ENCODE measurements at places on chromosomes 16 and 17.

DNA sequence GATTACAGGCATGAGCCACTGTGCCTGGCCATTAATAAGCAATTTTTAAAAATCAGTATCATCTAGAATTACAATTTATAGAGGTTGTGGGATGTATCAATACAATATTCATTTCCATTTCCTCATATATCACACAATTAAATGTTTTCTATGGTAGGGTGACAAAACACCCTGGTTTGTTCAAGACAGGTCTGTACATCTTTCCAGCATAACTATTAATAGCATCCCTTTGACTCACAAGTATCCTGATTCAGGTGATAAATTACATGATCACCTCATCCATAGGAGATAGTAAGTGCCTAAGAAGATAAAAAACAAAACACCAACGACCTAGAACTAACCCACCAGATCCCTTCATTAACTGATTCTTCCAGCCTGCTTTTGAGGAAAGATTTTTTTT is 13.1 kb downstream of the COIL start:
- no peak for DNase-seq

GRCh38 chr16:14600164-14600563 is 29.9 kb downstream of the PARN start:
- no peak for DNase-seq

GRCh38 chr17:36849871-36850348 is 87.4 kb upstream of the LHX1 start:
- no peak for DNase-seq

DNA sequence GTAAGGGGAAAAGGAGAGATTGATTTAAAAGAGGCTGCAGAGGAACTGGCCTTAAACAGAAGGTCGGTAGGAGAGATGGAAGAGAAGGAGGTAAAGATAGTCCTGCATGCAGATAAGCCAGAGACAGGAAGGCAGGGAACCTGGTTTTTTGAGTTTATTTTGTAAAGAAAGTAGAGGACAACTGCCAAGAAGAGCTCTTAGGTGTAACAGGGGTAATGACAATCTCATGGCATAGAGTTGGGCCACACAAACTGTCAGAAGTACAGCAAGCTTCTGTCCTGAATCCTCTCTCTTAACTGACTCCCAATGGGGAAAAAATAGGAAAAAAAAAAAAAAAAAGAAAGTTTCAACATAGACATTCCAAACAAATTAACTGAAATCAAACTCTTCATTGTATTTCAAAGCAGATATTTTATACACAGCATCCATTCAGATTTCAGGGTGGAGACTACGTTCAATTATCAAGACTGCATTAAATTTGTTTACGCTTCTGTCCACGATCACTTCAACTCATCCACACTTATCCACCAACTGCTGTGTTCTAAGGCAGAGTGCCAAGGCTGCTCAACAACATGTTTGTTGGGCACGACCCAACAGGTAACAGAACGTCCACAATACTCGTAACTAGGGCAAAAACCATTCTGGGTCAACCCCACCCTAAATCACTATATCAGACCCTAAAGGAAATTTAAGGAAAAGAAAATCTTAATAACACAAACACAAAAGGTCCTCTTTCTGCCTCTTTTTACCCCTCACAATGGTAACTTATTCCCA is 34.9 kb downstream of the USP31 start:
- DNase-seq = no peak

- no peak for DNase-seq
Measured at GRCh38 chr16:1613728-1614455, 1.7 kb downstream of the CRAMP1 start.

DNA sequence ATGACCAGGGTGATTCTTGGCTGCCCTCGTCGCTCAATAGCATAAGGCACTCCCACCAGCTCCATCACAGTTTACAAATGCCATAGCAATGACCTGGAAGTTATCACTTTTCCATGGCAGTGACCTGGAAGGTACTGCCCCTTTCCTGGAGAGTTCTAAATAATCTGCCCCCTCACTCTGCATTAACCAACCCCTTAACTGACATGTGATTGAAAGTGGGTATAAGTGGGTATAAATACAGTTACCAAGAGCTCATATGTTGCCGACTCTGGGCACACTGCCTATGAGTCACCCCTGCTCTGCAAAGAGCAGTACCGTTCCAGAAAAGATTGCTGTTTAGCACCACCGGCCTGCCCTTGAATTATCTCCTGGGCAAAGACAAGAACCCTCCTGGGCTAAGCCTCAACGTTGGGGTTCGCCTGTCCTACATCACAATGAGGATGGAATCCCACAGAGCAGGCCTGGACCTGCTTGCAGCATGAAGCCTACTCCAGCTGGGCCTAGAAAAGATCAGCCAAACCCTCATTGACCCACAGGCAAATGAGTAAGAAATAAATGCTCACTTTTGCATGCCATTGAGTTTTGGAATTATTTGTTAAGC is 95.2 kb upstream of the SEC14L1 start:
- no peak for DNase-seq

- no peak for DNase-seq
Measured at GRCh38 chr16:89199241-89200123, 855 bp downstream of the SLC22A31 start.

GRCh38 chr17:55722016-55722736 is 488 bp downstream of the TMEM100 start:
- DNase-seq = no peak

- DNase-seq = no peak
Measured at GRCh38 chr17:31007695-31008373, 37.0 kb downstream of the RNF135 start.

GRCh38 chr17:44223541-44224071 is 4.1 kb upstream of the UBTF start:
- DNase-seq = no peak

- DNase-seq = no peak
Measured at GRCh38 chr16:14464192-14464591, 165.9 kb downstream of the PARN start.

DNA sequence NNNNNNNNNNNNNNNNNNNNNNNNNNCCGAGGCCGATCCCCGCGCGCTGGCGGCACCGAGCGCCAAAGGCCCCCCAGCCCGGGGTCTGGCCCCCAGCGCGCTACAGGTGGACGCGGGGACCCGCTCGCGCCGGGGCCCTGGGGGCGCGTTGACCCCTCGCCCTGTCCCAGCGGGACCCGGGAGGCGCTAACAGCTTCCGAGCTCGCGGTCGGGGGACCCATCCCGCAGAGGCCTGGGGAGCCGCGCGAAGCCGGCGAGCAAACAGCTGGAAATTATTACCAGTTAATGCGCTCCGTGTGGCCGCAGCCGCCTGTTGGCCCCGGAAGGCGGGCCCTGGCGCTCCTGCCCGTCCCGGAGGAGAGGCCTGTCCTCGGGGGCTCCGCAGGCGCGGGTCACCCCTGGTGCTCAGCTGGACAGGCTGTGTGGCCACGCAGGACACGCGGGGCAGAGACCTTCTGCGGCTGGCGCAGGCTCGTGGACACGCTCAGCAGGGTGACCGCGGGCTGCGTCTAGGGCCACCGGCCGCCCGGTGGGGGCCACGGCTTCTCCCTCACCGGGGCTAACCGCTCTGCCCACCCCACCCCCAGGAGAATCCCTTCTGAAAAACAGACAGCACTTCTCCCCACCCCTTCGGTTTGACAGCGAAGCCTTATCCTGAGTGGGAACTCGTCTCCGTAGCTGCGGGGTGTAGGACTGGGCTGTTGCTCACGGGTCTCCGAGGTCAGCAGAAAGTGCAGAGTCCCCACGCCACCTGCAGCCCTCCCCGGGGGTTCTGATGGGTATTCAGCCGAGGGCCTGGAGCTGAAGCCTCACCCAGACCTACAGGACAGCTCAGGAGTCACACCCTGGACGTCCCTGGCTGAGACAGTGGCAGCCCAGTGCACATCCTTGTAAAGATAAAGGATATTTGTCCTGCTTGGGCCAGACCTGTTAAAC is 138.7 kb upstream of the RPH3AL start:
- peak; percentile 42 for DNase-seq

DNA sequence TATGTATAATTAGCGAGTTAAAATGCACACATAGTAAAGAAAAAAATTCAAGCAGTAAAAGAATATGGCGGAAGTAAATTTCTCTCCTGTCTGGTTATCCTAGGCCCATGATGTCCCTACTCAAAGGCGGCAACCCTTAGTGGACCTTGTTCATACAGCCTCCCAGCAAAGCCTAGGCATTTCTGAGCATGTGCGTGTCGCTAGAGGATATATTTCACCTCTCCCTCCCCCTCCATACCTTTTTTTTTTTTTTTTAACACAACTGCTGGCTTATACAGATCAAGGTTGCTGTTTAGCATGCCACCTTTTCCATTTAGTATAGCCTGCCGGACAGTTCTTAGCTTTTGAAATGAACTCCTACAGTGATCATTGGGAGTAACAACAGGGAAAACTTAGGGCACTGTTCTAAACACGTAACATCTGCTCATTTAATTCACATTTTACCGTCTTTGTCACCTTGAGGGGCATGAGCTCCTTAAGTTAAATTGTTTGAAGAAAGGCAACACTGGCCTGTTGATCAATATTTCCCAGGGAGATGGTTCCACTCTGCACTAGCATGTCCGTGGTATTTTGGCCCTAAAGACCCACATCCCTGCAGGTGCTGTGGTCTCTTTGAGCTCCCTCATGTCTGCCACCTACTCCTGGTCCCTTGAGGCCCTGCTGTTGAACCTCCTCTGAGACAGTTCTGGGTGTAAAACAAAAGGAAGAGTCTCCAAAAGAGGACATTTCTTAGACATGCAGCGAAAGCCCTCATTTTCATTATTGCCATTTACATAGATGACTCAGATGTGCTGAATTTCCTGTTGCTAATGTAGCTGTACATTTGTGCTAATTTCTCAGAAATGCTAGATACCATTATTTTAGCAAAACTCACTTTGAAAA is 4.1 kb upstream of the TNFRSF13B start:
- no peak for DNase-seq

- DNase-seq = no peak
Measured at GRCh38 chr16:5008311-5008731, 25.4 kb downstream of the NAGPA start.

GRCh38 chr16:424033-424622 is 1.3 kb upstream of the RAB11FIP3 start:
- DNase-seq = peak; percentile 31

DNA sequence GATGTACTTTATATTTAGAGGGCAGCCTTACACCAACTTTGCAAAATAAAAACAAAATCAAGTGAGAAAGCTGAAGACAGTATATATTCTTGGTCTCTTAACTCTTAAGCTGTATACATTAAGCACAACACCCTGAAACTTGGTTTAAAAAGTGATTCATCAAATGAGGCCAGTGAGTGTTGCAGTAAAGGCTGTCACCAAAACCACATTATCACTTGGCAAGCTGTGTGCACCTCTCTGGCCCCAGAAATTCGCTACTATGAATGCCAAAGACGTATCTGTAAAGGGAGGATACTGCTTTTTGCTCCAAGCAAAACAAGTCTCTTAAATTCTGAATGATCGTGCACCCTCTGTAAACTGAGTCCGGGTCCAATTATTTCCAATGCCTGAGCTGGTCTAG is 163.9 kb downstream of the ZFHX3 start:
- DNase-seq = no peak

- DNase-seq = no peak
Measured at GRCh38 chr17:79850571-79851460, 11.6 kb upstream of the CBX4 start.

DNA sequence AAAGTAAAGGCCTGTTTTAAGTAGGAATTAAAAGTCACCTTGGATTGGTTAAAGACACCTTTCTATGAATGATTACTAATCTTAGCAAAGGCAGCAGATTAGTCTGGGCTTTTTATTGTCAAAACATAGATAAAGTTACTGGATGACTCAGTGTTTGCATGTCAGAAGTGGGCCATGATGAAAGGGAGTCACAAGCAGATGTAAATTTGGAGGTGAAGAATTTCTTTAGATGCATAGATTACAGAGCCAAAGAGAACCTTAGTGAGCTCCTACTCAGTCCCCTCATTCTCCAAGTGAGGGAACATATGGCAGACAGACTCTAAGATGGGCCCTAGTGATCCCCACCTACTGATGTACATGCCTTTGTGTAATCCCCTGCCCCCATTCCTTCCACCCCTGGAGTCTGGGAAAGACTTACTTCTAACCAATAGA is 124.5 kb downstream of the HS3ST3A1 start:
- DNase-seq = no peak

- DNase-seq = peak; percentile 80
Measured at GRCh38 chr17:19897090-19897837, 29.5 kb upstream of the ULK2 start.

DNA sequence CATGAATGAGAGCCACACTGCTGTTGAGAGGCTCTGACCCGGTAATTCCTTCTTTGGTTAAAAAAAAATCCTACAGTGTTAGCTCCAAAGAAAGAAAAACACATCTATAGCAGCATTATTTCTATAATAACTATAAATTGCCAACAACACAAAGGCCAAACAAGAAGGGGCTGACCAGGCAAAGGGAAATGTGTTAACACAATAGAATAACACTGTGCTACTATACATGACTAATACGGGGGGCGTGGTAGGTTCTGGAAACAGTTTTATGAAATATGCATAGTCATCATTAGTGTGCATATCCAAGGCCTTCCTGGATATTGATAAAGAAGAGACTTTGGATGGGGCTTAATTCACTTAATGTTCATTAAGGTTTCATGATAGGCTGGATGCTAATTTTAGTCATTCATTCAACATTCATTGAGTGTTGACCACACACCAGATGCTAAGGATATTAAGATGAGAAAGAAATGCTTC is 50.0 kb upstream of the CCL1 start:
- no peak for DNase-seq

- DNase-seq = no peak
Measured at GRCh38 chr16:17578981-17579874, 108.5 kb upstream of the XYLT1 start.

- DNase-seq = peak; percentile 88
Measured at GRCh38 chr17:31357839-31358394, 33.6 kb upstream of the RAB11FIP4 start.

DNA sequence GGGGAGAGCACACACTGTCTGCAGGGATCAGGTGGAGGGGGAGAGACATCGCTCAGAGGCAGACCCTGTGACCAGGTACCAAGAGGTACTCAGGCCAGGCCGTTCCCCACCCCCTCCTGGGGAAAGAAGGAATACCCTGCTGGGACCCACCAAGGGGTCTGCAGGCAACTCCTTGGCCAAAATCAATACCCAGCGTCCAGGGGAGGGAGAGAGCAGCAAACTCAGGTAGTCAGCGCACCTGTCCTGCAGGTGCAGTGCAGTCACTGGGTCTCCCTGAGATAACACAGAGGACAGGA is 57.5 kb upstream of the DOC2B start:
- no peak for DNase-seq

DNA sequence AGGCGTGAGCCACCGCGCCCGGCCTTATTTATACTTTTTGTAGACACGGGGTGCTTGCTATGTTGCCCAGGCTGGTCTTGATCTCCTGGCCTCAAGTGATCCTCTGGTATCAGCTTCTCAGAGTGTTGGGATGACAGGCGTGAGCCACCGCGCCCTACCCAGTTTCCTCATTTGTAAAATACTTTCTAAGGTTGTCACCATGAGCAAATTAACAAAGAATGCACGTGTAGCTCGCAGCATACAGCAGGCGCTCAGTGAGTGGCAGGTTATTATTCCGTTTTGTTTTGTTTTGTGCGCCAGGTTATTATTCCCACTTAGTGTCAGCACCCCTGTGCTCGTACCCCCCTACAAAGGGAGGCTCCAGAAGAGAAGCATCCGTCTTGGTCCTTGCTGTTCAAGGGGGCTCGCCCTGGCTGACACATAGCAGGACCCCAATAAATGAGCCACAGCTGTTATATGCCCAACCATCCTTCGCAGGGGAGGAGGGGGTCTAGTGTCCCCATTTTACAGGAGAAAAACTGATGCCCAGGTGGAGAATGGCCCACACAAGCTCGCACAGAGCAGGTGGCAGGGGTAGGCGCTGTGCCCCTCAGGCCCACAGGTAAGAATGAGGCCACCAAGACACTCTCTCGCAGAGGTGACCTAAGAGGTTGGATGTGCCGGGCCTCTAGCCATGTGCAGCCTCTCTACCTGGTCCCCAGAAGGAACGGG is 686 bp upstream of the MIEF2 start:
- DNase-seq = no peak

Data from LNCaP clone FGC (cell line).